Activated CD4-positive, CD25-positive, alpha-beta regulatory T cell treated with anti-CD3 and anti-CD28 coated beads, Interleukin-2, amount 50 U/mL, for 24 hours (primary cell): ENCODE measurements at places on chromosomes 11 and 22.
A peak's percentile ranks its signal among the peaks of the same experiment; 100 is the strongest.

GRCh38 chr11:104678408-104678807 is 219.9 kb downstream of the CASP12 start:
- no peak for ATAC-seq

DNA sequence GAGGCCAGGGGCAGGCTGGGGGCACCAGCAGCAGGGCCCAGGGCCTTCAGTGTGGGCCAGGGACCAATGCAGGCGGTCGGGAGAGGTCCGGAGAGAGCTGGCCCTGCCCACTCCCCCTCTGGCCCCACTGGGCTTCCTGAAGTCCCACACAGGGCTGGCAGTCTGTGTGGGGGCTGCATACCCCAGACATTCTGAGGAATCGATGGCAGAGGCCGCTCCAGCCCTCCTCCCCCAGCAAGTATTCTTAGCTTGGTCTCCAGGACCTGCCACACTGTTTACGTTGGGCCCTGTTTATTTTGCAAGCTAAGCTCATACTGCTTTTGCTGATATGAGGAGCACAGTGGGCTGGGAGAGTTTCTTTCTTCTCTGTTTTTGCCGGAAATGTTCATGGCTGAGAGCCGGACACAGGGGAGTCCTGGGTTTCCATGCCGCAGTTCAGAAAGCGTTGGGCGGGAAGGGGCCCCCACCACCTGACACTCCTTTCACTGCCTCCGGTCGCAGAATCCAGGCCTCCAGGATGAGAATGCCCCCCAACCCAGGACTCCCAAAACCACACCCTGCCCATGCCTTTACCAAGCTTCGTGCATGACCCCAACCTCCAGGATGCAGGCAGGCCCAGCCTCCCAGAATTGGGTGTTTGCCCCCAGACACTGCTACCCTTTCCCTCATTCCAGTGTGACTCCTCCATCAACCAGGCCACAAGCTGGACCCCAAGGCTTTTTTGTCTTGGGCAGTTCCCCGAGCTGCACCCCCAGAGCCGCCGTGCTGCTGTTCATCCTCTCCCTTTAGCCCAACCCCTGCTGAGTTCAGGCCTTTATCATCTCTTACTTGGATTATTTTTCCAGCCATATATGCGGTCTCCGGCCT is 81.8 kb upstream of the KCNQ1OT1 start:
- ATAC-seq, result no peak

- no peak for ATAC-seq
These were observed 1.7 kb downstream of the GDPD5 start for GRCh38 chr11:75523811-75524664.

DNA sequence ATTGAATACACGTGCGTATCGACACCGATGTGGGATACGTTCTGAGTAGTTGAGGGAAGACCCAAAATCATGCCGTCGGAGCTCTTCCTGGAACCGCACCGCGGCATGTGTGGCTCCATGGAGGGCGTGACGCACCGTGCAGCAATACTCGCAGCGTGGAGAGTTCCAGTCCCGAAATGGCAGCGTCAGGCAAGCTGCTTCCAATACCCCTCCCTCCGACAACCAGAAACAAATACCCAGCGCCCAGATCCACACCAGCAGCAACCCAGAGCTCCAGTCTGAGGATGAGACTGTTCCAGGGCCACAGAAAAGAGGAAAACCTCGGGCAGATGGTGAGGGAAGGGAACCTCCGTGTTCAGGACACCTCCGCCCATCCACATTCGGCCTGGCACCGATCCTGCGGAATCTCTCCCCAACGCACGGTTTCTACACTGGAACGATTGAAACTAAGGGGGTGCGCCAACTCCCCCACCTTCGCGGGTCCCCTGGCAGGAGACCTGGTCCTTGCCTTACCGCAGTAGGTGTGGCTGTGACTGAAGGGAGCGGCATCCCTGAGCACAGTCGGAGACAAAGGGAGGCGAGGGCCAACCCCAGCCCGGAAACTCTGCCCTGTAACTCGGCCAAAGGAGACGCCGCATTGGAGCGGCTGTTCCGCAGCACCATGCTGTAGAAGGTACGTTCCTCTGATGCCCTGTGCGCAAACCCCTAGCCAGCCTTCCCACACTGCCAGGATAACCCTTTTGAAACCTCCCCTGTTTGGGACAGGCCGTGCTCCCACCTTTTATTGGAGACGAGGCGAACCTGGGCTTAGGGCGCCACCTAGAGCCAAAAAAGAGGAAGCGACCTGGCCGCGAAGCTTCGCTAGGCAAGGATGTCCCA is 28.2 kb downstream of the DBX1 start:
- peak; percentile 14 for ATAC-seq

DNA sequence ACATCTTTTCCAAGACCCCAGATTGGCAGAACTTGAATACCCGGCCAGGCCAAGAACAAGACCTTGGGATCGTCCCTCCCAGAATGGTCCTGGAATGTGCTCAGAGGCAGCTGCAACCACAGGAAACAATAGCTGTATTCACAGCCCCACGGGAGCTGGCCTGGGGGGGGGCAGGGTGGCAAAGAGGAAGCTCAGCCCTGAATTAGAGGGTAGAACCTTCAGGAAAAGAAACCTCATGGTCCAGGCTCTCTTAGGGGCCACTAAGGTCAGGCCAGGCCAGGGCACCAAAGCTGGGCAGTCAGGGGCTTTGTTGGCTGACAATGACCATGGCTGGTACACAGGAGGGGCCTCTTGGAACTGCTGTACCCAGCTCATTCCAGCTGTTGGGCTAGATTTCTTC is 17.3 kb downstream of the RPL27A start:
- ATAC-seq, result no peak

- no peak for ATAC-seq
These were observed 2.6 kb upstream of the PANX2 start for GRCh38 chr22:50167689-50168489.

DNA sequence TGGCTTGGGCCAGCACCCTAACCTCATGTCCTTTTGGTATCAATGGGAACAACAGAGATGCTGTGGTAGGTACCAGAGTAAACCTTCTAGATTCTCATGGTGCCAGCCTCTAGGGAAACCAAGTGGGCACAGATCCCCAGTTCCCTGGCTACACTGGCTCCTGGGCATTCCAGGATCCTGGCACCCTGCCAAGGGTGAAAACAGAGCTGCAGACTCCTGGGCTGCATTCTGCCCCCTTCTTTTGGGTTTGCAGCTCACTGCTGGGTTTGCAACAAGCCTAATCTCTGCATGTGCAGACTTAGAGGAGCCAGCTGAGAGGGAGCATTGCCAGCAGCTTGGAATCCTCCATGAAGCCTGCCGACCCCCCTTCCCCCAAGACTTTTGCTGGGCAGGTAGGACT is 30.6 kb downstream of the PRDM11 start:
- no peak for ATAC-seq

- ATAC-seq, result no peak
These were observed 16.7 kb downstream of the PHLDA2 start for GRCh38 chr11:2912498-2912897.

GRCh38 chr11:10868352-10868751 is 10.5 kb upstream of the ZBED5 start:
- no peak for ATAC-seq

GRCh38 chr11:35947437-35947836 is 3.6 kb downstream of the LDLRAD3 start:
- ATAC-seq, result no peak

- ATAC-seq, result no peak
These were observed 31.0 kb downstream of the FZD4 start for GRCh38 chr11:86923999-86924766.

DNA sequence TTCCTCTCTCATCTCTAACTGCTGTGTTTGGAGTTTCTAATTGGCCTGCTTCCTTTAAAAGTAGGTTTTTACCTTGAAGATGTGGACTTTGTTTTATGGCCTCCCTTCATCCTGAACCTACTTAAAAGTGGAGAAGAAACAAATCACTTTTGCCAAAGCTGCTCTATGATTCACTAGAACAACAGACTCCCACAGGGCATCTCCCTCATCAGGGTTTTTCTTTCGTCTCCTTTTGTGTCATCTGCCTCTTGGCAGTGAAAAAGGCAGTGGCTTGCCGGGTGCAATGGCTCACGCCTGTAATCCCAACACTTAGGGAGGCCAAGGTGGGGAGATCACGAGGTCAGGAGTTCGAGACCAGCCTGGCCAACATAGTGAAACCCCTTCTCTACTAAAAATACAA is 186.6 kb upstream of the MTNR1B start:
- ATAC-seq, result no peak

- no peak for ATAC-seq
These were observed 1.4 kb downstream of the VPREB1 start for GRCh38 chr22:22245935-22246525.

DNA sequence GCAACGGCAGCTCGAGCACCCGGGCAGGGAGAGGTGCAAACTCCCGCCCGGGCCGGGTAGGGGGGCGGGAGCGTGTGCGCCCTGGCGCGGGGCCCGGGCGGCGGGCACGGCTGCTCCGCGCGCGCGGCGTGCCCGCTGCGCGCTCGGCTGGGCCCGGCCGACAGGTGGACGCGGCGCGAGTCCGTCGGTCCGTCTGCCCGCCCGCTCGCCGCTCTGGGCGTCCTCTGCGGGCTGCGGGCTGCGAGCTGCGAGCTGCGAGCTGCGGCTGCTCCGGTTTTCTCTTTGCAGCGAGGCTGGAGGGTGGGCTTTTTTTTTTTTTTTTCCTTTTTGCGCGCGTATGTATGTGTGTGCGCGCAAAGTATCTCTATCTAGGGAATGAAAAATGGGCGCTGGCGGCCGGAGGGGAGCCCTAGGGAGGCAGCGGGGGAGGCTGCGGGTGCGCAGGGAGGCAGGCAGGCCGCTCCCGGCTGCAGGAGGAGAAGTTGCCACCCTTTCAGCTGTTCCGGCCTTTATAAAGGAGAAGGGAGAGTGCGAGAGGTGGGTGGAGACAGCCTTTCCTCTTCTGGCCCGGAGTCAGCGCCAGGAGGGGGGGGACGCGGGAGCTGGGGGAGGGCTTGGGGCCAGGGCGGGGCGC is at the start of gene PDGFB:
Gene PDGFB, minus strand, starts transcription at position 487 of the 634 bp plus-strand sequence. CDS start 1,019 bp downstream, outside the sequence.
- ATAC-seq, result no peak

GRCh38 chr11:57792060-57792541 is 30.5 kb downstream of the CTNND1 start:
- peak; percentile 97 for ATAC-seq

GRCh38 chr11:69537855-69538640 is 56.6 kb downstream of the LINC01488 start:
- ATAC-seq, result no peak

GRCh38 chr11:8997451-8997850 is 6.3 kb downstream of the NRIP3 start:
- ATAC-seq, result no peak

- ATAC-seq, result no peak
These were observed 51.9 kb upstream of the USP47 start for GRCh38 chr11:11789735-11790369.

DNA sequence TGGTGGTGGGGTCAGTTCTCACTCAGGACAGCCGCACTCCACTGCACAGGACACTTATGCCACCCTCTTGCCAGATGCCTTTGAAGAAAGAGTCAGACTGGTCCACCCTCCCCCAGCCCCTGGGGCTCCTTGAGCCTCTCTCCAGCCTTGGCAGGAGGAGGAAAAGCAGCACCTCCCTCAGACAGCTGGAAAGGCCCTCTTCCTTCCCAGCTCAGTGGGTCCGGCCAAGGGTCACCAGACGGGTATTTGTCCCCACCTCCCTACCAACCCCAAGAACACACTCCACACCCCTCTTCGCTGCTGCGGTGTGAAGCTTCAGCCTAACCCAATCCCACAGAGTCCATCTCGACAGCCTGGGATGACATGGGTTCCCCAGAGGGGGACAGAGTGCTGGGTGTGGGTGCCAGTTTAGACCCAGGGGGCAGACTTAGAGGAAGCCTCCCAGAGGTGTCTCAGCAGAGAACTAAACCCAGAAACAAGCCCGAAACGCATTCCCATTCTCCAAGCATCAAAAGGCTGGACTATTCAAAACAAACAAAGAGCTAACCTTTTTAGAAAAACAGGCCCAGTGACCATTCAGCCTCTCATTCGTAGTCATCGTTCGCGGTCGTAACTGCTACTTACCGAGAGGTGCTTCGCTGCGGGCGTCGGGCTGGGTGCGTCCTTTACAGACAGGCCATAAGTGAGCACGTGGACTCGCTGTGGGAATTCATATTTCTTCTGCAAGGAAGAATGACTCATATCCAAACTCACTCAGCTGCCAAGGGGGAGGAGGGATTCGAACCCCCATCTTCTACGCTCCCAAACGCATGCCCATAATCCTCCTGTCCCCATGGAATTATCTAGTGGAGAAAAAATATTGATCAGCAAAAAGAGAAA is 57.5 kb upstream of the ANO1 start:
- ATAC-seq, result no peak

DNA sequence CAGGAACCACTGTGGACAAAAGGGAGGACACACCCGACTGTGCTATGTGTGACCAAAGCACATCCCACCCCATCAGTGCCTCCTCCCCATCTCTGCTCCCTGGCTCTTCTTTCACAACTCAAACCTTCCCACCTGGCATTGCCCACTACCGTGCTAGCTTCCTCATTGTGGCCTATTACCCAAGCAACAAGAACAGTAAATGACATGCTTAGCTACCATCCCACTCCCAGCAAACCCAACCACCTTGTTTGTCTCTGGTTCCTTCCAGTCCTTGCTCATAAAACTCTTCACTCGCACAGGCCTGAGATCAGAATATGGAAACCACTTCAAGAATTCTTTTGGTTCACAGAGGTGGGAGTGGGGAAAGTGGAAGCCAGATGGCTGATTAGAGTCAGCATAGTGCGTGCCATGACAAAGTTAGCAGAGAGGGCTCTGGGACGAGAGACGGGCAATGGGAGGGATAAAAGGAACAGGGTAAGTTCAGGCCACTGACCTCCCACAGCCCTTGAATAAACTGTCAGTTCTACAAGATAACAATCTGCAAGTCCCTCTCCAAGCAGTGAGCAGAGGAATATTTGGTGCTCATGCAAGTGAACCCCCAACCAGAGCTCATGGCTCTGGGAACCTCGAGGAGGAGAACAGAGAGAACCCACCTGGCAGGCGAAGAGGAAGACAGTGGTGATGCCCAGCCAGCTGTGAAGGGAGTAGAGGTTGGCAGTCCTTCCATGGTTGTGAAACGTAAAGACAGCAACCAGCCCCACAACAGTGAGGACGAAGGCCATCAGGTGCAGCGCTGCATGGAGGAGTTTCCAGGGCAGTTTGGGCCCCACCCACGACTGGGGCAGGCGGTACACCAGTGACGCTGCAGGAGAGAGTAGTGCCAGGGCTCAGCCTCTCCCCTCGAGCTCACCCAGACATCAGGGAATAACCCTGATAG is 8.3 kb downstream of the CYB561A3 start:
- no peak for ATAC-seq
